ENCODE measurements at places on chromosomes 1 and 21.

GRCh38 chr1:19479351-19480120 is 5.8 kb downstream of the CAPZB start:
- DNase-seq = no peak

DNA sequence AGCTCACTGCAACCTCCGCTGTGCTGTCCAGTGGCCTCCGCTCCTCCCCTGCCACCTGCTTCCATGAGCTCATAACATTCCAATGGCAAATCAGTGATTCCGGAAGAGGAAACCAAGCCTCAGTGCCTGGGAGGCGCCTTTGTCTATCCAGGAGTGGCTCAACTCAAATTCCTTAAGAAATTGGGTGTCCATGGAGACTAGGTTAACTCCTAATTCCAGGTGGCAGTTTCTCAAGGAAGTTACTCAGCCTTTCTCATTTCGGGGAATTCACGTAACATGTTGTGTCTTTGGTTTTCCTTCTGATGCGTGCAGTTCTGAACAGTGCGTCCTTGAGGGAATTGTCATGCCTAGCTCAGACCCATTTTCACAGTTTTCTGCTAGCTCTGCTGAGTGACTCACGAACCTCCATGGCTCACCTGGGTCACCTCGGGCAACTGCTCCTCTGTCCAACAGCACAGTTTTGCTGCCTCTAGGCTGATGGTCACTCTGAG is 89.9 kb upstream of the DSCAM start:
- DNase-seq = no peak

- no peak for DNase-seq
Observed at GRCh38 chr1:211634931-211635330, 40.5 kb downstream of the NEK2 start.

- DNase-seq = no peak
Observed at GRCh38 chr1:14363707-14364413, 234.6 kb upstream of the KAZN start.

DNA sequence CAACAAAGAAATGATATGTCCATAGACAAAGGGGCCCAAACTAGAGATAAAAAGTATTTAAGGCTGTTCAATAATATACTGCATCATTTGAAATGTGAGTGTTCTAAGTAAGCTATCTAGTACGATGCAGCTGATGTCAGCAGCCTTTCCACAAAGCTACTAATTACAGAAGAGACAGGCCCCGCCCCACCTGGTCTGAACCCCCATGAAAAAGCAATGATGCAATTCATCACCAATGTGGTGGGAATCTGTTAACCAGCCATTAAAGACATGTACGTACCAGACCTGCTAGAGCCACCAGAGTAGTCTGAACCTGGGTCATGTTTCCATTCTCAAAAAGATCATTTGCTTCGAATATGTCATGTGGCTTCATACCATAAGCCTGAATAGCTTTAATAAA is 25.1 kb downstream of the CNN3 start:
- no peak for DNase-seq

DNA sequence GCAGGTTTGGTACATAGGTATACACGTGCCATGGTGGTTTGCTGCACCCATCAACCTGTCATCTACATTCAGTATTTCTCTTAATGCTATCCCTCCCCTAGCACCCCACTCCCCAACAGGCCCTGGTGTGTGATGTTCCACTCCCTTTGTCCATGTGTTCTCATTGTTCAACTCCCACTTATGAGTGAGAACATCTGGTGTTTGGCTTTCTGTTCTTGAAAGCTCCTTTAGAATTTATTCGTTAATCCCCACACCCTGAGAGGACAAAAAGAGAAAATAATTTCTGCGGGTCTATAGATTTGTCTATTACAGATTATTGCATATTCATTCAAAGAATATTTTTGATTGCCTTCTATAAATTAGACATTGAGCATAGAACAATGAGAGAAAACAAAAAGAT is 455.5 kb downstream of the PLPP3 start:
- no peak for DNase-seq

GRCh38 chr1:6001992-6002576 is 9.9 kb upstream of the NPHP4 start:
- no peak for DNase-seq

- DNase-seq = no peak
Observed at GRCh38 chr1:212600980-212601379, 7.6 kb upstream of the ATF3 start.

GRCh38 chr21:46146856-46147255 is 8.5 kb downstream of the FTCD start:
- DNase-seq = no peak

DNA sequence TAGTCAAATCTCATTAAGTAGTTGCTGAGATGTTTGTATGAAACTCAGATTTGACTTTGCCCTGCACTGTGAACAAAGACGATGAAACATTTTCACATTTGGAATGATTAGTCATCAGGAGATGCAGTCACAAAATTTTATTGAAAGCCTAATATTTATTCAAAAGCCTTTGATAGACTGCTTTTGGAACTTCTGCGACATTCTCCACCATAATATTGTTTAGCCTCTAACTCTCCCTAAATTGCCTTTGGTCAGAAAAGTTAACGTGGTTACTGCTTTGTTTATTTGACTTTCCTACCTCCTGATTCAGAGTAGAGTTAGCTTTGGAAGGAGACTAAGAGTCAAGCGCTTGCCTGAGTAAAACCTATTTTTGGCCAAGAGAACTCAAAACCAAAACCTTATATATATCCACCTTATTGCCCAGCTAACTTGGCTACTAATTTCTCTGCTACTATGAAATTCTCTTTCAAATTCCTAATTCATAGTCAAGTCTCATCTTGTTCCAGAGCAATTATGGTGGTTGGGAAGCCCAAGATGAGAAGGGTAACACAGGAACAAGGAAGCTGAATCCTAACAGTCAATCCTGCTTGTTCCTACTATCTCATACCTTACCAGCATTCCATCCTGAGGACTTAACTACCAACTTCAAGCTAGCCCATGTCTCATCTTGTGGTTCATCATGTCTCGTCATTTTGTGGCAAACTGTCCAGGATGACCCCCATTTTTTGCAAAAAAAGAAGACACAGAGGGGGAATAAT is 429.6 kb downstream of the USP25 start:
- no peak for DNase-seq

- no peak for DNase-seq
Observed at GRCh38 chr1:50493710-50494109, 70.5 kb upstream of the DMRTA2 start.

- no peak for DNase-seq
Observed at GRCh38 chr1:43255438-43256210, 14.2 kb upstream of the TMEM125 start.

DNA sequence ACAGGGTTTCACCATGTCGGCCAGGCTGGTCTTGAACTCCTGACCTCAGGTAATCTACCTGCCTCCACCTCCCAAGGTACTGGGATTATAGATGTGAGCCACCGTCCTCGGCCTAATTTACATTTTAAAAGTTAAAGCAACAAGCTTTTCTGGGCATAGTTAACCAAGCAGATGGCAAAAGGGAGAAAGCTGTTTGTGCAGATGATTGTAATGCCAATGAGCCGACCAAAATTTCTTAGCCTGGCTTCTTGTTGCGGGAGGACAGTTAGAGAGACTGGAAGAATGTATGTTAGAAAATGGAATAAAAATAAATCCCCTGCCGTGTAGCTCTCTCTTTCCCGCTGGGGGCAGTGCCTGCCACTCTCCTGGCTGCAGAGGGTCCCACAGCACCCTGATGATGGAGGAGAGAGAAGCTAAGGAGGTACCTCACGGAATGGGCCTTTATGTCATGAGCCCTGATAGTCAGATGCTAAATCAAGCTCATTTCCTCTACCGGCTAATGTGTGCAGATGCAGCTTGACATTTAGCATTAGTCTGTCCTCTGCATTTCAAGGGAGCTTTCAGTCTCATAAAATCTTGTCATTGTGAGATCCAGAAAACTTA is 87.2 kb downstream of the HHAT start:
- DNase-seq = no peak

- no peak for DNase-seq
Observed at GRCh38 chr21:44979687-44980561, 40.1 kb downstream of the SLX9 start.

All from vagina (tissue), 2 donors.